ENCODE measurements at places on chromosomes 3 and 15. TPM values are rescaled to one million over a fixed set of nuclear protein-coding genes. Genes with fewer than 3 reads are reported as not detected.

The CHRFAM7A gene
- 1.9 TPM for total RNA-seq

The ATP10A gene
- 53.8 TPM for total RNA-seq

The SYNPR gene
- not detected for total RNA-seq

The CNTN4 gene
- total RNA-seq = not detected

The TRAT1 gene
- total RNA-seq = 54.5 TPM

The B3GALNT1 gene
- 19.7 TPM for total RNA-seq

The COL6A6 gene
- total RNA-seq = not detected

The MINAR1 gene
- 0.71 TPM for total RNA-seq

The CHDH gene
- total RNA-seq = 0.21 TPM

The GATA2 gene
- total RNA-seq = not detected

The MESP2 gene
- not detected for total RNA-seq

The MESP1 gene
- total RNA-seq = 2.4 TPM

The PLA1A gene
- total RNA-seq = not detected

The CASR gene
- not detected for total RNA-seq

The RTP4 gene
- 14.8 TPM for total RNA-seq

The RBP2 gene
- total RNA-seq = not detected

The SLC22A14 gene
- total RNA-seq = not detected

The SEMA3G gene
- total RNA-seq = 0.21 TPM

The RASL12 gene
- total RNA-seq = not detected
